ENCODE measurements at places on chromosomes 2 and 18.
A peak's percentile ranks its signal among the peaks of the same experiment; 100 is the strongest.

- no peak for DNase-seq
These were observed 4.2 kb downstream of the SLC66A2 start for GRCh38 chr18:79947054-79947755.

- peak; percentile 54 for DNase-seq
These were observed 7.8 kb upstream of the ARHGAP25 start for GRCh38 chr2:68726608-68727367.

DNA sequence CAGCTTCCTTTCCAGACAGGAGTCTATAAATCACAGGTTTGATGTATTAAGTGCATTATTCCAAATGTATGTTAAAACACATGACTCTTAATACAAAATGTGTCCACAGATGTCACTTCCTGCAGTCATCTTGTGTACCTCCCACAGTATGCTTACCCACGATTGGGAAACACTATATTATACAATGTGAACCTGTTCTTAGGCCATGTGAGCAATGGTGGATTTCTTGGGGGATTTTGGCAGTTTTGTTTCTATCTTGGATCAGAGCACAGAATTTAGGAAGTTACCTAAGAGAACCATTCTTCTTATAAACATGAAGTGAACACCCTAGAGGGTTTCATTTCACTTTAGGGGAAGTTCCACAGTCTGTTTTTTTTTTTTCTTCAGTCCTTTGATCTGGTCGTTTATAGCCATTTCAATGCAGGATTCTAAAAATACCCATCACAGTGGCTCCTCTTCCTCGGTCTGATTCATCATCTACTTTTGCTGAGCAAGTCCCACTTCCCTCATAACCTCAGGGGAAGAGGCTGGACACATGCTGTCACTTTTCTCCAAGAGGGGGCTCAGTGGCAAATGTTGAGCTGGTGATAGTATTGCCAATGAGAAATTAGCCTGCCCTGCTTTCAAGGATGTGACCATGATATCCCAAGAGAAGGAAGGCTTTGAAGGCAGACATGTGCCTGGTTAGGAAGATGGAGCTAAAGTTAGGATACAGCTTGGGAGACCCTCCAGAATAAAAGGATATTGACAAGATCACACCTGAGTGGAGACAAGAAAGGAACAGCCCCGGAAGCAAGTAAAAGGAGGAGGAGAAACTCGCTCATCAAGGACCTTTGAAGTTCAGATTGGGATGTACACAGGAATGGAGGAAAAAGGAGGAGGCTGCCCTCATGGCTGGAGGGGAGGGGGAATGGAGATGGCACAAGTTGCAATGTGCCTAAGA is 22.6 kb downstream of the PLEK start:
- no peak for DNase-seq

DNA sequence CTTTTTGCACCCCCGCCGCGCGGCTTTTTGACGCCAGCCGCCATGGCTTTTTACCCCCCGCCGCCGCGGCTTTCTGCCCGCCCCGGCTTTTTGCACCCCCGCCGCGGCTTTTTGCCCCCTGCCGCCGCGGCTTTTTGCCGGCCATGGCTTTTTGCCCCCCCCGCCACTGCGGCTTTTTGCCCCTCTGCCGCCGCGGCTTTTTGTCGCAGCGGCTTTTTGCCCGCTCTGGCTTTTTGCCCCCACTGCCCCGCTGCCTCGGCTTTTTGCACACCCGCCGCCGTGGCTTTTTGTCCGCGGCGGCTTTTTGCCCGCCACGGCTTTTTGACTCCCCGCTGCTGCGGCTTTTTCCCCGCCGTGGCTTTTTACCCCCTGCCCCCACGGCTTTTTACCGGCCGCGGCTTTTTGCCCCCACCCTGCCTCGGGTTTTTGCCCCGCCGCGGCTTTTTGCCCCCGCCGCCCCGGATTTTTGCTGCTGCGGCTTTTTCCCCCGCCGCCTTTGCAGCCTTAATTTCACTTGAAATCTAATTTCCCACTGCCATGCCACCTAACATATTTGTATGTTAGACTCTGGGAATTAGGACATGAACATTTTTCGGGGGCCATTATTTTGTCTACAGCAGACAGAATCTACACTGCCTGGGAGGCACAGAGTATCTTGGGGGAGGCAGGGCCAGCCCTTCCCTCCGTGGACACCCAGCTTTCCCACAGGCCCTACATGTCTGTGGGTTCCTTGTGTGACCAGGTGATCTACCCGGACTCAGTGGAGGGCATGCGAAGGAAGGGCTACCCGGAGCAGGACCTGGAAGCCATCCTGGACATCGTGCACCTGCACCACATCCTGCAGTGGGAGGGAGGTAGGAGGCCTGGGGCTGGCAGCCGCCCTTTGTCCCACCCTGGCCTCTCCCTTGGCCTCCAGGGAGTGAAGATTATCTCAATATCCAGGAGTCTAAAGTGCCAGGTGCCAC is 3031.0 kb upstream of the TEKT4 start:
- DNase-seq: no peak

DNA sequence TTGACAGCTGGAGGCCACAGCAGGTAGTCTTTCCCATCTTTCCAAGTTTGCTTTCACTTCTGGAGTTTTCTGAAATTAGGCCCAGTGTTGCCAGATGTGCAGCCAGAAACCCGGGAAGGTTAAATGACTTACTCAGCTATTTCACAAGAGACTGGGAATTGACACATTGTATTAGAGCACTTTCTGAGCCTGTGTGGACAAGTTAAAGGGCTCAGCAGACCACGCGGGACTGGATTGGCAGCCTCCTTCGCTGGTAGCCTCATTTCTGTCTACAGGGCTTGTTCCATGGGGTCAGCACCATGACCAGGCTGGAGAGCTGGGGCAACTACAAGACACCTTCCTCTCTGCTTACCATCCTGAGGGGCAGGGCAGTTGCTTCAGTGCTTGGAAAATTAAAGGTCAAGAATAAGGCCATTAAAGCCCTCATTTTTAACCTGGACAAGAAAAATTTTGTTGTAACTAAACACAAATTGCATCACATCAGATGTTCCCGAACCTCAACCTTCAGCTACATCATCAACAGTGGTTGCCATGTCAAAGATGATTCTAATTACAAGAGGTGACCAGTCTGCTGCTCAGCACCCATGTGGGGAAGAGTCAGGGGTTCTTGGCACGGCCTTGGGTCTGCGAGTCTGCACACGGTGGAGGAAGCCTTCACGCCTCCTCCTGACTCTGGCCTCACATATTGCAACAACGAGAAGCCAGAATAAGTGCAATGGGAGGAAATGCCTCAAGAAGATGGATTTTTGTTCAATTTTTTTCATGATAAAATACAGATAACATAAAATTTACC is 279.5 kb upstream of the RAB6C start:
- DNase-seq: no peak

DNA sequence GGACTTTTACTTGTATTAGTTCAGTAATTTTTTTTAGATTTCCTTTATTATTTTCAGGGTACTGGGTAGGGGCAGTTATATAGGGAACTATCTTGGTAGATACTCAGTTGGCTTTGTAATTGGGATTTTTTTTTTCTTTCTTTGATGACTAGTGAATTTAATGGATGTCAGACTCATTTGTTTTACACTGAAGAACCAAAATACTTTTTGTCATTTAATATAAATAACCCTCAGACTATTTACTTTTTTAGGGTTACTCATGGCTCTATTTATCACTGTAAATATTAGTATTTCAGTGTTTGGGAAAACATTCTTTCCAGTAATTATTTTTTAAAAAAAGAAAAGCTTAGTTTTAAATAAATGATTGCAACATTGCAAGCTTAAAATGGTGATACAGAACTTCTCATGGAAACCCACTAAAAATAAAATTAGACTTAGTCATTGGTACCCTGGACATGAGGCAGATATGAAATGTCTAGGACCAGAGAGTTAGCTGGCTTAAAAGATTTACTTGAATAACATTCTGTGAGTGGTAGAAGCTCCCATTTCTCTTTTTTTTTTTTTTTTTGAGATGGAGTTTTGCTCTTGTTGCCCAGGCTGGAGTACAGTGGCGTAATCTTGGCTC is 74.4 kb upstream of the CYP20A1 start:
- DNase-seq: no peak

- no peak for DNase-seq
These were observed 49.2 kb upstream of the UGP2 start for GRCh38 chr2:63792530-63792929.

DNA sequence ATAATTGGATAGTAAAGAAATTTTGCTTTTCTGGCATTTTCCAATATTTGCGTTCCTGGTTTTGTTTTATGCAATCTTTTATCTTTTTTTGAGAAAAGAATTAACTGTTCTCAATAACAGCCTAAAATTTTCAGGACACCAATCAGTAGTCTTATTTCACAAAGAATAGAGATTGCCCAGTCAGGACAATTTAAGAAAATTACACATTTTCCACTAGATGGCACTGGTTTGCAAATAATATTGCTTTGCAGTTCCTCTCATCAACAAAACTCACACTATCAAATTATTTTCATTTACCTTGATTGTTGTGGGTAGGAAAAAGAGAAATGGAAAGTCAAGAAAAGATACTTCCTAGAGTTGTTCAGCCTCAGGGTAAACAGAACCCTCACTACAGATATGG is 2.4 kb upstream of the RBM45 start:
- DNase-seq: no peak

- DNase-seq: no peak
These were observed 26.2 kb upstream of the SPOPL start for GRCh38 chr2:138475277-138475776.

DNA sequence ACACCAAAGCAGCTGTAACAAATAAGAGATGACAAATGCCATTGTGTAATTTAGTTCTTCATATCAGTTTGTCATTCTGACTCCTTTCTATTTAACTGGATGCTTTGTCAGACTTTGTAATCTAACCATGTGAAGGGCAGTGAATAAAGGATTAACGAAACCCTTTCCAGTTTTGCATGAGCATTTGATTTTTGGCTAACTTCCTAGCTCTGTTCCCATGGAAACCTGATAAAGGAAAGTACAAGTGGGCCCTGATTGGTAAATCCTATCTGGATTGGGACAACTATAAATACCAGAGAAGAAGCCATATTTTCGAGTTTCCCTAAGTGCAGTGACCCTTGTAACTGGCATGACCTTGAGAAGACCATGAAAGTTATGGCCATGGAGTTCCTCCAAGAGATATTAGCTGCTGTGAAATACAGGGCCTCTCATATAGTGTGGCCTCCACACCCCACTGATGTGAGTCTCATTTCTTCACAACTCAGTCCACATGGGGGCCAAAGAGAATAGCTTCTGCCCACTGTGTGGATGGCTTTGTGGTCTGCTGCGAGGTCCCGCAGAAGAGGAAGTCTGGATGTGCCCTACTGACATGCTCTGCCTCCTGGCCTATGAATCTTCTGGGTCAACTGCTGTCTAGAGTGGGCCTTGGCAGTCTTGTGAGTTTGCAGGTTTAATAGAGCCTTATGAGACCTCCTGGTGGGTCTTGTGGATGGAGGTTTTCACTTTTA is 38.2 kb upstream of the CYP1B1 start:
- DNase-seq: no peak

GRCh38 chr2:3588084-3588483 is 6.8 kb upstream of the COLEC11 start:
- DNase-seq: no peak

GRCh38 chr2:111715987-111716904 is 167.7 kb downstream of the ANAPC1 start:
- no peak for DNase-seq

DNA sequence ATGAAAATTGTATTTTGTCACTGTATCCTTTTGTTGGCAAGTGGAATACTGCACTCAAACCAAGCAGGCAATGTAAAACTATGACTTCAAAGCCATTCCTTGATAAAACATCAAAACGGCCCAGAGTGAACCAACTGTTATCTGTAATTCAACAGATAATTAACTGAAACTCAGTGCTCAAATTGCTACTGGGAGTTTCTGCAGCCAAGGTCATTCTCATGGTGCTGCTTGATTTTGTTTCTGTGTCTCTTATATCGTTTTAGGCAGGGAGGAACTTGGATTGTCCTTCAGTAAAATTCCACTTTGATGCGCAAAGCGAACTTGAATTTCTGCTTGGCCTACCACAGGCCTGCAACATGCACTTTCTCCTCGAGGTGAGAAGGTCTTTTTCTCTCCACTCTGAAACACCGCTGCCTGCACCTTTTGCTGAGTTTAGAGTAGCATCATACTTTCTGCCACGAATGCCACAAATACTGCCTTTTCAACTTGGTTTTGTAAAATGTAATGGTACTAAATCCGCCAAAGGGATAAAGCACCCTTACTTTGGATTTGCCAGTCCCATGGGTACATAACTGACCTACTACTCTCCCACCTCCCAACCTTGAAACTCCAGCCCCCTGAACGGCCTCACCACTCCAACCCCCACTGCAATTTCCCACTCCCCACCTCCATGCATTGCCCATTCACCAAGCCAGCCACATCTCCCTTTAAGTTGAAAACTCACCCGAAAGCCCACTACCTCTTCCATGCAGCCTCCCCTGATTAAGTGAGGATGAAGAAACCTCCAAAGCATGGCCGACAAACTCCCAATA is 204.7 kb downstream of the TGIF1 start:
- no peak for DNase-seq

DNA sequence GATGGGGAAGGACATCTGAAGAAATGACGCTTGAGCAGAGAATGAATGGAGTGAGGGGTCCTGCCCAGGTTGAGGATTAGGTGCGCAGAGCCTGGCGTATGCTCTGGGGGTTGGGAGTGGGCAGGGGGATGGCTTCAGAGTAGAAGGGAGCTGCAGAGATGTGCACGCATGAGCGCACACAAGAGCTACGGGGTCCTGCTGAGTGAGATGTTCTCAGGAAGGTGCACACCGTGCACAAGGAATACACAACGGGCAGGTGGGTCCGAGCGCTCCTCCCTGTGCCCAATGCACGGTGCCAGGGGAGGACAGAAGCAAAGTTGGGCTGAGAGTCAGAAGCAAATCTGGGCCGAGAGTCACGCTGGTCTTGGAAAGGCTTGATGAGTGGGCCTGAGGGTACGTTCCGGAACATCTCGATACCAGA is 25.5 kb downstream of the TWIST2 start:
- no peak for DNase-seq

DNA sequence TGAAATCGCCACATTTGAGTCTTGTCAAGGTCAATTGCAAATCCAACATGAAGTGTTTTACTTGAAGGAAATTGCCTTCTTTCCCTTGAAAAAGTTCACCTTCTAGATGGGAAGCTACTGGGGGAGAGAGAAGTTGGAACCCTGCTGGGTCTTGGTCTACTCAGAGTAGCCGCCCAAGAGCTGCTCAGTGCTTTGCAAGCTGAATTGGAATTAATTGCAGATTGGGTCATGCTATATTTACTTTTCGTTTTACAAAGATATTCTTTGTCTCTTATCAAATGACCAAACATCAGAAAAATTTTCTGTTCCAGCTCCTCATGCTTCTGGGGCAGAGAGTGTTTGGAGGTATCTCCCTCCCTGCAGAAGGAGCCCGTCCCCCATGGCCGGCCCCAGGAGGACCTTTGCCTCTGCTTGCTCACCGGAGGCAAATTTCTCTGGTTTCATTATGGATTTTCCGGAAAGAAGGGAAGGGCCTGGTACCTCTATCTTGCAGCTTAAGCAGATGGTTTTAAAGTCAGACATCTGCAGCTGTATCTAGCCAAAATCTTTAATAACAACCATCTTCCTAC is 289.7 kb downstream of the MYT1L start:
- DNase-seq: no peak

GRCh38 chr18:11989966-11990380 is 8.7 kb downstream of the IMPA2 start:
- DNase-seq: no peak

Measured in T-helper 1 cell (primary cell).